ENCODE measurements at places on chromosomes 7 and 10.

- DNase-seq, result no peak
These were observed 12.0 kb upstream of the MARVELD1 start for GRCh38 chr10:97701438-97702069.

DNA sequence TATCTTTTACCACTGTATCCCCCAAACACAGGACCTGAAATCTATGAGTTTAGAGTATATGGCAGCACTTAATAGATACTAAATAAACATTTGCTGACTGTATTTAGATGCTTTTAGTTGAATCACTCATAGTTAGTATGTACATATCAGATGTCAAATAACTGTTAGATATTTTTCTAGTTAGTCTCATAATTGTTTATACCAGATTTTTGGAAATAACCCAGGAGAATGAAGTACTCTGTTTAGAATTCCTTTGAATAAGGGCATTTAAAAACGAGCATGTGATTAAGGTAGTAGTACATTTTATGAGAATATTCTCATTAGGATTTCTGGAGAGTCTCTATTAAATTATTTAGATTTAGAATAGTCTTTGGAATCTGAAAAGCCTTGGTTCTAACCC, 22.3 kb upstream of the ZEB1 start:
- no peak for DNase-seq

- no peak for DNase-seq
These were observed 13.0 kb downstream of the BCAP29 start for GRCh38 chr7:107593025-107593410.

- DNase-seq, result no peak
These were observed 9.7 kb downstream of the BAMBI start for GRCh38 chr10:28686835-28687682.
